Posterior cingulate gyrus (tissue), 11 donors: ENCODE measurements at places on chromosomes 3 and 15.

GRCh38 chr3:124832782-124833709 lies 54.1 kb downstream of the ITGB5 start:
- DNase-seq: no peak

DNA sequence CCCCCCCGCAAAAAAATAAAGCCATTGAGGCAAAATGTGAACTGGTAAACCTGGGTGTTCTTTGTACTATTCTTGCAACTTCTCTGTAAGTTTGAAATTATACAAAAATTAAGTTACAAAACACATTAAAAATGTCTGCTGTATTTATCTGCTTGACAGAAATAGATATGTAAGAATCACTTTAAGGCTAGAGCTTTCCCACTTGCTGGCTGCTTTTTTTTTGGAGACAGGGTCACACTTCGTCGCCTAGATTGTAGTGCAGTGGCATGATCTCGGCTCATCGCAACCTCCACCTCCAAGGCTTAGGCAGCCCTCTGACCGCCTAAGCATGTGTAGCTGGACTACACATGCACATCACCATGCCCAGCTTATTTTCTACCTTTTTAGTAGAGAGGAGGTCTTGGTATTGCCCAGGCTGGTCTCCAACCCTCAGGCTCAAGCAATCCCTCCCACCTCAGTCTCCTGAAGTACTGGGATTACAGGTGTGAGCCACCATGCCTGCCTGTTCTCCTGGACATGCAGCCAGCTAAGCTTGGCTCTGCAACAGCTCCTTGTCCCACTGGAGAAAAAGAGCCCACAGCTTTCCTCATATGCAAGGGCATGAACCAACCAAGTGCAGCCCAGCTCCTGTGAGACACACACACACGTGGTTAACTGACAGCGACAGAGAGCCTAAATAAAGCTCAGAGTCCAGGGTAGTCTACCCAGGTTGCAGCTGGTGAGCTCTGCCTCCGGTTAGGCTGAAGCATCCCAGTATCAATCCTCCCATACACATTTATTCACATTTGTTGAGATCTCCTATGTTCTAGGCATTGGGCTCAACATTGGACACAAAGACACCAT lies 4.5 kb downstream of the RPS17 start:
- no peak for DNase-seq

- no peak for DNase-seq
Observed at GRCh38 chr15:57445872-57446271, 69.6 kb downstream of the CGNL1 start.

- no peak for DNase-seq
Observed at GRCh38 chr3:47283591-47284364, 1.0 kb downstream of the KLHL18 start.

DNA sequence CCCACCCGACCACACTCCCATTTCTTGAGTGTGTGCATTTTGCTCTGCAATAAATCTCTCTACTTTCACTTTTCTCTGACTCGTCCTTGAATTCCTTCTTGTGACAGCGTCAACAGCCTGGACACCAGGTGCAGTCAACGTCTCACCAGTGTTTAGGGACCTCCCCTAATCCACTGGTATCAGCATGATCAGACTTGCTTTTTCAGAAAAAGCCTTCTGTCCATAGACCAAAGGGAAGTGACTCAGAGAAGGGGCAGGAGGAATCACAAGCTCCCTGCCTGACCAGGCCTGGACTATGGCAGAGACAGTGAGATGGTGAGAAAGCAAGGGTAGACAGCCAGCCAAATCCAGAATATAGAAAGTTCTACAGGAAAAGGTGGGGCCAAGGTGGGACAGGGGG lies 15.5 kb downstream of the CCR5 start:
- no peak for DNase-seq

DNA sequence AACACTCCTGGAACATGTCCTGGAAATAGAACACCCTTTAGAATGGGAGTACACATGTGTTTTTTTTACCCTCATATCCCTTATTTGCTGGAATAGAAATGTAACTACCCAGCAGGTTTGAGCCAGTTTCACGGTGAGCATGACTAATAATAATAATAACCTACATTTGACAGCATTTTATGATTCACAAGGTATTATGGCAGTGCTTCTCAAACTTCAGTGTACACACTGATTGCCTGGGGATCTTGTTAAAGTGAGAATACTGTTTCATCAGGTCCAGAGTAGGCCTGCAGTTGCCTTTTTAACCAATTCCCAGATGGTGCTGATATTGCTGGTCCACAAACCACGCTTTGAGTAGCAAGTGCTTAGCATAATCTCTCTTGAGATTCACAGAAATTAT lies 63.9 kb downstream of the NFKBIZ start:
- no peak for DNase-seq

DNA sequence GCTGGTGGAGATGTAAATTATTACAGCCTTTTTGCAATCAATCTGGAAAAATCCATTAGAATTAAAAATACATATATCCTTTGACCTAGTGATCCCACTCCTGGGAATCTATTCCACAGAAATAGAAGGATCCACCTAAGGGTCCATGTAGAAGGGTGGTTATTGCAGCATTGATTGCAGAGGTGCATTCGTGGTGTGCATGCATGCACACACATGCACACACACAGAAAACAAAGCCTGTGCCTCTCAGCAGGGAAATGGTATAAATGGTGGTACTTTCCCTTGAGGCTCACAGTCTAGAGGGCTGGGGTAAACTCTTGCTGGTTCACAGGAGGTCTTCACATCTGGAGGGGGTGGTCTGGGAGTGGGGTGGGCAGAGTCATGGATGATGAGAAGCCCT lies 19.4 kb upstream of the ADPGK start:
- DNase-seq: no peak

GRCh38 chr3:30577788-30578187 lies 28.6 kb upstream of the TGFBR2 start:
- no peak for DNase-seq

DNA sequence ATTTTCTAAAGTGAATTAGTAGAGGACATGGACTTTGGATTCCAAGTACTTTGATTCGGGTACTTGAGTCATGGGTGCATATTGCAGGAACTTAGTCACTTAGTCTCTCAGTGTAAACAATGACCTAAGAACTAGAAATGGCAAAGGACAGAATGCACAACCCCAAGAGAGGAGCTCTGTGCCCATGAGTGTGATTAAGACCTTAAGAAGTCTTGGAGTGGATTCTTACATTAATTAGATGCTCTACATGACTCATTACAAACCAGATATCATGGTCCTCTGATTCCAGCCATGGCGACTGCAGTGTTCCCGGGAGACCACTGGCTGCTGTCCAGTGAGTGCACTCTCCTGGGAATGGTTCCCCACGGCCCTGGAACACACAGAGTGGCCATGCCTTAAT lies 251.5 kb downstream of the GABRG3 start:
- no peak for DNase-seq

DNA sequence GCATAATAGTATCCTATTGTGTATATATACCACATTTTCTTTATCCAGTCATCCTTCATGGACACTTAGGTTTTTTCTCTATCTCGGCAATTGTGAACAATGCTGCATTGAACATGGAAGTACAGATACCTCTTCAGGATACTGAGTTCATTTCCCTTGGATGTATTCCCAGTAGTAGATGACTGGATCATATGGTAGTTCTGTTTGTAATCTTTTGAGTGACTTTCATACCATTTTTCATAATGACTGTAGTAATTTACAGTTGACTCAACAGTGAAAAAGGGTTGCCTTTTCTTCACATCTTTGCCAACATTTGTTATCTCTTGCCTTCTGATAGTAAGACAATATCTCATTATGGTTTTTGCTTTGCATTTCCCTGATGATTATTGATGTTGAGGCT lies 21.8 kb downstream of the MYH15 start:
- DNase-seq: no peak

DNA sequence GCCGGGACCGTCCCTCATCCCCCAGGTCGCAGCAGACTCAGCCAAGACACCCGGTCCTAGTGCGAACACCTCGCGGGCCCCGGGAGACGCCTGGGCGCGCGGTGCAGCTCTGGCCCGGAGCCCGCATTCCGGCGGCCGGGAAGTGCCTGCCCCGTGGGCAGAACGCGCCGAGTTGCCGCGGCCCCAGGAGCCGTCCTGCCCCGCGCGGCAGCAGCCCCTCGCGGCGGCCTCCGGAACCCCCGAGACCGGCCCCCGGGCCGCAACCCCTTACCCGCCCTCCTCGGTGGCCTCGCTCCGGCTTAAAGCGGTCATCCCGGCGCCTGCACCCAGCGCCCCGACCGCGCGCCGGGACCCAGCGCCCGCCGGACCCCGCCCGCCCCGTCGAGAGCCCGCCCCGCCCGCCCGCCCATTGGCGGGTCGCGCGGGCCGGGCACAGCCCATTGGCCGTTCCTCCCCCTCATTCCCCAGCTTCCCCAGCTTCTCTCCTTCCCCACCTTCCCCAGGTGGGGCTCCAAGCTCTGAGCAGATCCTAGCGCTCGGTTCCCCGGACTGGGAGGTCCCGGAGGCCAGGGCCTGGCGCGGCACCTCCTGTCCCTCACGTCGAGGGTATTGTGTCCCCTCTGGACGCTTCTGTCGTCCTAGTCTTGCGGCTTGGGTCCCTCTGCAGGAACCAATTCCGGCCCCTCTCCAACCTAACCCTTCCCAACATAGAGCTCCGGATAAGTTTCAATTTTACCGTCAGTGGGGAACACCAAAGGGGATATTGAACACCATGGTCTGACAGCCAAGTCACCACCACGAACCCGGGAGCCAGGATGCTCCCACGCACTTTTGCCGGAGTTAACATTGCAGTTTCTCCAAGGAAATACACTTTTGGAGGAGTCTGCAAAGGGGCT lies at the start of gene GRAMD2A:
GRAMD2A (minus strand) TSS at position 328 of the 896 bp plus-strand sequence.
- no peak for DNase-seq

GRCh38 chr3:3836845-3837244 lies 37.6 kb downstream of the LRRN1 start:
- DNase-seq: no peak

- no peak for DNase-seq
Observed at GRCh38 chr3:13358051-13358450, 62.1 kb downstream of the NUP210 start.

DNA sequence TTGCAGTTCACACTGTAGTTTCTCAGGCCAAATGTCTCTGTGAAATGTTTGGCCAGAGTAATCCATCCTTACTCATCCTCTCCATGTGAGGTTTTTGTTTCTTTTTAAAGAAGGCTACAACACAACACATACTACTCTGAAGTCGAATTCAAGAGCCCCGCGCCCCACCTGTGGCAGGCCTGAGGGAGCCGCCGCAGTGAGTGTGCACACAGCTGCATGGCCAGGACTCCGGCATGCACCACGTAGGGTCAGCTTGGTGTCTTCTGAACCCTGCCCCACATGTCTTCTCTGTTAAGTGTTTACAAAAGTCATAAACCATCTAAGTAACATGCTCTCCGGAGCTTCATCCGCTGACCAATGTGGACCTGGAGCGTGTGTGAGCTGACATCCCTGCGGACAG lies 58.7 kb downstream of the PGPEP1L start:
- DNase-seq: no peak

- no peak for DNase-seq
Observed at GRCh38 chr3:127740136-127740915, 67.6 kb downstream of the ABTB1 start.

DNA sequence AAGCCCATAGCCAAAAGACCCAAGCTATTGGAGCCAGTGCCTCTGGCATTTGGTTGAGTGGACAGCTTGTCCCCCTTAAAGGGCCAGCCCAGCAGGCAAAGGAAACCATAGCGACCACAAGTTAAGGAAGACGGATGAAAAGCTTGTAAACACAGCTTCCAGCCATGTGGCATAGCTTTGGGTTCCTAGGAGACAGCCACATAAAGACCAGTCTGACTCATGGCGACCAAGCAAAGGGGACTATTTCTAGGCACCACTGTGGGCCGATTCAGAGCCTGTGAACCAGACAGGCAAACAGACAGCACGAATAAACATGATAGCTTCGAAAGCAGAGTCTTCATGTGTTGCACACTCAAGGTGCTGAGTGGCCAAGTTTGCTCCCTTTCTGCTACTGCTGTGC lies 30.5 kb upstream of the SRGAP3 start:
- DNase-seq: no peak

- DNase-seq: no peak
Observed at GRCh38 chr15:68259883-68260282, 17.7 kb upstream of the FEM1B start.

GRCh38 chr15:66067687-66068086 lies 185.9 kb downstream of the MEGF11 start:
- DNase-seq: no peak

GRCh38 chr3:26252001-26252400 lies 370.6 kb upstream of the LRRC3B start:
- no peak for DNase-seq

- no peak for DNase-seq
Observed at GRCh38 chr3:131077904-131078303, 51.2 kb downstream of the NEK11 start.

- DNase-seq: no peak
Observed at GRCh38 chr15:98146031-98146820, 185.7 kb downstream of the ARRDC4 start.

- no peak for DNase-seq
Observed at GRCh38 chr3:179223548-179223947, 27.4 kb downstream of the KCNMB3 start.

DNA sequence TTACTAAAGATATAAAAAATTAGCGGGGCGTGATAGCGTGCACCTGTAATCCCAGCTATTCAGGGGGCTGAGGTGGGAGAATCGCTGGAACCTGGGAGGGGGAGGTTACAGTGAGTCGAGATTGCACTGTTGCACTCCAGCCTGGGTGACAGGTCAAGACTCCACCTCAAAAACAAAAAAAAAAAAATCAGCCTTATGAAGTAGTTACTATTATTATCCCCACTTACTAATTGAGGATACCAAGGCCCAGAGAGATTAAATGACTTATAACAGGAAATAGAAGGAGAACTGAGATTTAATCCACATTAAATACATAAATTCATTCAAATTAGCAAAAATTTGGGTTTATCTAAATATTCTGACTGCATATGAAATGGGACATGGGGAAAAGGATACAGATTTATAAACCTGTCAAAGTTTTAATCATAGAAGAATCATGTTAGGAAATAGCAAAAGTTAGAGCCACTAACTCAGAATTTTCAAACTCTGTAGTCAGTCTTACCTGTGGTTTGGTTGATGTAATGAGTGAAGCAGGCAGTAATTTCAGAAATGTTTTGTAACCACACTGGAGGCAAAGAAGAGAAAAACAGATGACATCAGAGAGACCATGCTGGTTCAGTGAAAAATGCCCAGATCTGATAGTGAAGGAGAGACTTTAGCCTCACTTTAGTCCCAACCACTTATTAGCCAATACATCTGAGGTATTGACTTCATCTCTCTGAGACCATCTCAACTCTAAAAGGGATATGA lies 25.0 kb upstream of the ACAP2 start:
- no peak for DNase-seq

DNA sequence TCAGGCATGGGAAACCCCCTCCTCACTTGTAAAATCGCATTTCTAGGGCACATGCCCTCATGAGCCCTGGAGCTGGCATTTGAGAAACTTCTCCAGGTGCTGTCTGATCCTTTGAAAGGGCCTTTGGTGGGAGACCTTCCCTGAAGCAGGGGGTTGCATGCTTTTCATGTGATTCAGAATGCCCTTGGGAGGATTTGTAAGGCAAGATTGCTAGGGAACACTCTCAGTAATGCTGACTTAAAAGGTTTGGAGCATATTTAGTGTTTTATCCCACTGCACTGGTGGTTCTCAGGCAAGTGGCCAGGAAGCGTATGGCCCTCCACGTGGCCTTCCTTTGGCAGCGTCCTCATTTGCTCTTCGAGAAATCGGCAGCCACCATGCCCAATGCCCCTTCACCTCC lies 164.1 kb downstream of the ARRDC4 start:
- no peak for DNase-seq
